ENCODE measurements at places on chromosomes 6 and 20.

DNA sequence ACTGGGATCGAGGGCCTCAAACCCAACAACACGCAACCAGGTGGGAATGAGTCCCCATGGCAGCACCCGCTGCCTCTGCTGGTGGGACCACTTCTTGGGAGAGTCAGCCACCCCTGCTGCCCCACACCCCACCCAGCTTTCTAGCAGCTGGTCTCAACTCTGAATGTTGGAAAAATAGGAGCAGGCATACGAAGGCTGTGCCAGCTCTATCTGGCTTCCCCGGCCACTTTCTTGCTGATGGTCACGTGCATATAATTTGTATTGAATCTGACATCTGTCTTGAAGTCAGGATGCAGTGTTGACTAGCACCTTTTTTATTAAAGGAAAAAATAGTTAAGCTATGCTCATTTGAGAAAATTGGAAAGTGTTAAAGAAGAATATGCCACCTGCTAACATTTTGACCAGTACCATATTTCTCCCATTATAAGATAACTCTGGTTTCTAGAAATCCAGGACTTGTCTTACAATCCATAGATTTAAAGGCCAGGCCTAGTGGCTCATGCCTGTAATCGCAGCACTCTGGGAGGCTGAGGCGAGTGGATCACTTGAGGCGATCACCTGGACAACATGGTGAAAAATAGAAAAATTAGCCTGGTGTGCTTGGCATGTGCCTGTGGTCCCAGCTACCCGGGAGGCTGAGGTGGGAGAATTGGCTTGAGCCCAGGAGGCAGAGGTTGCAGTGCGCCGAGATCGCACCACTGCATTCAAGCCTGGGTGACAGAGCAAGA is 26.9 kb upstream of the MAPRE1 start:
- no peak for DNase-seq

GRCh38 chr6:9168669-9169068 is 733.3 kb upstream of the SLC35B3 start:
- DNase-seq, result no peak

DNA sequence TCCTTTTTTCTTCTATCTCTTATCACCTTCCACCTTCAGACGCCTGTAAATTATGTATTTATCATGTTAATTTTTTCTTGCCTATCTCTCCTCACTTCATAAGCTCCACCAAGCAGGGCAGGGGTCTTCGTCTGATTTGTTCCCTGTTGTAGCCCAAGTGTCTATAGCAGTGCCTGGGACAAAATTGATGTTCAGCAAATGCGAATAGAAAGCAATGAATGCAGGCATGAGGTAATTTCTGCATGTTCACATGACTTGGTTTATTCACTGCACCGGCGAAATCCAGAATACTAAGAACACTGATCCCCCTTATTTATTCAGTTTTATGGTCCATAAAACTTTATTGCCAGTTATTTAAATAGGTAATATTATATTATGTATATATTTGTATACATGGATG is 162.1 kb downstream of the TBC1D7 start:
- no peak for DNase-seq

- DNase-seq, result no peak
Measured at GRCh38 chr6:169999367-169999766, 247.9 kb downstream of the ERMARD start.

GRCh38 chr6:79713701-79714322 is 82.7 kb downstream of the SH3BGRL2 start:
- DNase-seq, result peak; percentile 65

GRCh38 chr6:113172531-113172966 is 684.6 kb upstream of the MARCKS start:
- no peak for DNase-seq

DNA sequence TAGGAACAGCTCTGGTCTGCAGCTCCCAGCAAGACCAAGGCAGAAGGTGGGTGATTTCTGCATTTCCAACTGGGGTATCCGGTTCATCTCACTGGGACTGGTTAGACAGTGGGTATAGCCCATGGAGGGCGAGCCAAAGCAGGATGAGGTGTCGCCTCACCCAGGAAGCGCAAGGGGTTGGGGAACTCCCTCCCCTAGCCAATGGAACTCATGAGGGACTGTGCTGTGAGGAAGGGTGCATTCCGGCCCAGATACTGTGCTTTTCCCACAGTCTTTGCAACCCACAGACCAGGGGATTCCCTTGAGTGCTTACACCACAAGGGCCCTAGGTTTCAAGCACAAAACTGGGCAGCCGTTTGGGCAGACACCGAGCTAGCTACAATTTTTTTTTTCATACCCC is 21.8 kb downstream of the HDDC2 start:
- no peak for DNase-seq

- no peak for DNase-seq
Measured at GRCh38 chr20:44918761-44919160, 8.9 kb downstream of the PABPC1L start.

DNA sequence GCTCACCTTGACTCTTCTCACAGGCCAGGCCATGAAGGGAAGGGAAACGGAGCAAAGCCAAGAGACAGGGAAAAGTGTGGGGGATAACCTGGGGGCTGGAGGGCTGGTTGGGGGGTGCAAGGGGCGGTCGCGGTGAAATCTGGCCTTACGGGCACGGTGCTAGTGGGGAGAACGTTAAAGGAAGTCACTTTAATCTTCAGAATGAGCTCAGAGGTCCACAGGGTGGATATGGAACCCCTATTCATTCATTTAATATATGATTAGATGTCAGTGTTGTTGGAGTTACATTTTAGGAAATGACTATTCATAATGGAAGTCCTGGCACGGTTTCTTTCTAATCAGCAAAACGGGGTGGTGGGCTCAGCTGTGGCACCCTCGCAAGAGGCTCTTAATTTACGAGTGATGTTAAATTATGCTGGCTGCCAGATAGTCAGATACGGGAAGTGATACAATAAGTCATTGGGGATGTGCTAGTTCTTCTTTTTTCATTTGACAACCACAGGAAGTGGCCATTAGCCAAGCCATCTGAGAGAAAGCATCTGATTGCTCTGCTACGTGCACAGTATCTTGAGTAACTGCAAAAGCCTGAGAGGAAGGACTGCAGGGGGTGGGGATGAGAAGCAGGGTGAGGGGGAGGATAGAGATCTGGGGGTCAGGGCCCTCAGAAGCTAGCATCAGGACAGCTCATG is 253.0 kb downstream of the QKI start:
- no peak for DNase-seq

DNA sequence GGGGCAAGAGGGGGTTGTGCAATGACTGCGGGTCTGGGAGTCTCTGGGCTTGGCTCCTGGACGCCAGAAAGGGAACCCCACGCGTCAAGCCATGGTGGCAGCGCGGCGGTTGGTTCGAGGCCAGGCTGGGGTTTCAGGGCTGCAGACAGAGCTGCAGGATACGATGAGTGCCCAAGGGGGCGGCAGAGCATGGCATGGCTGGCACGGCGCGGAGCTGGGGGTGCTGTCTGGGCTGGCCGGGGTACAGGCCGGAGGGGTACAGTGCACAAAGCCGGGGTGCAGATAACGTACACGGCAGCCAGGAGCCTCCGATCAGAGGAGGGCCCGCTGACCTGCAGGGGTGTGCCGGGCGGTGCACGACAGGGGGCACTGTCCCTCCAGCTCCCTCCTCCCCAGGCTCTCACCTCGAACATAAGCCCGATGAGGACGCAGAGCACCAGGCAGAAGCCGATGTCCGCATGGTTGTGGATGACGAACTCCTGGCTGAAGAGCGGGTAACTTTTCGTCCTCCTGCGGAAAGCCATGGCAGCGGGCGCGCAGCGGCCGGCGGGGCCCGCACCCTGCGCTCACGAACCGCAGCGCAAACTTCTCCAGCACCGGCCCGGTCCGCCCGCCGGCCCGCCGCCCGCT is 353 bp downstream of the TRAM2 start:
- DNase-seq, result no peak

GRCh38 chr6:106324726-106325335 is 729 bp downstream of the ATG5 start:
- no peak for DNase-seq

DNA sequence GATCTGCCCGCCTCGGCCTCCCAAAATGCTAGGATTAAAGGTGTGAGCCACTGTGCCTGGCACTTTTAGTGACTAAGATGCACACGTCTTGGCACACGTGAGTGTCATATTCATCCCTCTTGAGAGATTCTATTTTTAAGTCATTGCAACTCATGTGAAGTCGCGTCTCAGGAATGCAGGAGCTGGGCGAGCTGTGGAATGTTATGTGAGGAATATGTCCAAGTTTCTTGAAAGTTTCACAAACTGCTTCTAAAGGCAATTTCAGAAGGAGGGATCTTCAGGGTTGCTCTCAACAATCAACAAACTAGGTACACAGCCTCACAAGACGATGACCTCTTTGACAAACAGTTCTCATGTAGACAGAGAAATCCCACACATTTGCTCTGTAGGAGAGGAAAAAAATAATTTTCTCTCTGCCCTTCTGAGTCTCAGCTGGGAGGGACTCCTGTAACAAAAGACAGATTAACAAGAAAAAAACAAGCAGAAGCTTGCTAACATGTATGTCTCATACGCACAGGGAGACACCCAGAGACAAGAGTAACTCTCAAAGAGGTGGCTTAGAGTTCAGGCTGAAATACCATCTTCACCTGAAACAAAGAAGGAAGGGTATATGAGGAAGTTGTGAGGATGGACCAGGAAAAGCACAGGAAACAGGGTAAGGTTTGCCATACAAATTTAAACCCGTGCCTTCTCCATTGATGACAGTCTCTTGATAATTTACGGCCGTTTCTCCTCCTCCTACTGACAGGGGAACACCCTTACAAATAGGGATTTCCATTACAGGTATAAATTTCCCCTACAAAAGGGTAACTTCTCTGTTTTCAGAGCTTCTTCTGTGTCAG is 45.3 kb upstream of the FAM50B start:
- no peak for DNase-seq

- DNase-seq, result peak; percentile 84
Measured at GRCh38 chr6:37102299-37103168, 67.4 kb upstream of the PIM1 start.

DNA sequence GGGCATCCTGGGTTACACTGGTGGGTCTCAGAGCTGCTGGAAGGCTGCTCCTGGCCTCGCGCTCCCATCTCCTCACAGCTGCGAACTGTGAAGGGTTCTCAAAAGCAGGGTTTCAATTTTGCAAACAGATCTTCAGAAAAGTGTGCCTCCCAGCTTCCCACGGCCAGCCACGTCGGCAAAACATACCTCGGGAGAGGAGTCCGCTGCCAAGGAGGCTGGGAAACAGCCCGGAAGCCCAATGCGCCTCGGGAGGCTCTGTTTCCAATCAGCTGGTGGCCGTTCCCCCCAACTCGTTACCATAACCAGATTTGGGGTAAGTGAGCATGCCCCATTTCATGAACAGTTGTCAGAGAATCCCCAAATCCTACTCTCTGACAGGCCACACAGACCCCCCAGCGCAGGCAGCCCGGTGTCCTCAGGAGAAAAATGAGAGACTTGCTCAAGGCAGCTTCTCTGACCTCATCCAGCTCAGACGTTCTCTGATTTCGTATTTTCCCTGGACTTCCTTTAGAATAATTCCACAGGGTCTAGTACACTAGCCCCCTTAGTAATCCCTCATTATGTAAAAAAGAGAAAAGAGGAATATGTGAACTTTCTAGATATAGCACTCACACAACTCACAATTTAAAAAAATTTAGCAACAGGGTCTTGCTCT is 98.4 kb downstream of the SNX5 start:
- no peak for DNase-seq

DNA sequence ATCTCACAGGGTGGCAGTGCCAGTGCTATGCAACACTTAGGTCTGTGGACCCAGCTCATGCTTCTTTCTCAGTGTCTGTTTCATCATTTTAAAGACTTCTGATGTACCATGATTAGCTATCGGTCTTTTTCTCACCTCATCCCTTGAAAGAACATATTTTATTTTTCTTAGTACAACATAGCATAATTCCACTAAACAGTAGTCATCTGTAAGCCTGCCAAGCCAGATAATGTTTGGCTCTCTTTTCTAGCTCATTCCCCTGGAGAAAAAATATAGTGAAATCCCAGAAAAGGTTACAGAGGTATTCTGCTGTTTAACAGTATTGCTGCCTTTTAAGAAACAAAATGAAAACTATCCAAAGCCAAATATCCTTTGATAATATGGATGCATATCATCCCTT is 177.0 kb upstream of the MMS22L start:
- no peak for DNase-seq

GRCh38 chr6:57193177-57193576 is 21.1 kb downstream of the BAG2 start:
- no peak for DNase-seq

DNA sequence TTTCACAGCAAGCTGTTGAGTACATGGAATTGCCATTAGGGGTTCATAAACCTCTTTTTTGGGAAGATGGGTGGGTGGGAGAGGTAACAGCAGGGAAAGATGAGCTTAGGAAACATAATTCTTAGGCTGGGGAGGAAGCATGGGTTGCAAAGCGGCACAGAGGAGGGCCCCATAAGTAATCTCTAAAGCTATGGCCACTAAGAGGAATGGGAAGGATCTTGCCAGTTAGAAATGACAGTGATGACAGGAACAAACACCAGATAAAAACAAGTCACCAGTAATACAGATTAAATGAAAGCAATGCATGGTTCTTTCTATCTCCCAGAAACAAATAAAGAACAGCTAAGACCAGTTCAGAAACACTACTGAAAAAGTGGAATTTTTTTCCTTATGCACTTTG is 31.0 kb upstream of the PRELID3B start:
- no peak for DNase-seq

DNA sequence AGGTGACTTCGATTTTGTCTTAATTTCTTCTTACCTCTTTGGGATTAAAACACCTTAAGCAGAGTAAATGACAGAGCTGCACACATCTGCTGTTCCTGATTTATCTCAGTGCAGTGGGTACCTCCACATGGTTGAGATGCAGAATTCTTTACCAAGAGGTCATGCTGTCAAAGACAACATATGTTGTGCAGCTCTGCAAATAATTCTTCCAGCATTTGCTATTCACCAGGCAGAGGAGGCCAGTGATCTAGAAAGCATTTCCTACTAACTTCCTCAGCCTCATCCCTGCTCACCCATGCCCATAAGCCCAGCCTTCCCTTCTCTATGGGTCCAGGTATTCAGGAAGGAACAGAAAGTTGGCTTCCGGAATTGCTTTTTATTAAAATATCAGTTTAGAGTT is 109.3 kb downstream of the THBS2 start:
- no peak for DNase-seq

DNA sequence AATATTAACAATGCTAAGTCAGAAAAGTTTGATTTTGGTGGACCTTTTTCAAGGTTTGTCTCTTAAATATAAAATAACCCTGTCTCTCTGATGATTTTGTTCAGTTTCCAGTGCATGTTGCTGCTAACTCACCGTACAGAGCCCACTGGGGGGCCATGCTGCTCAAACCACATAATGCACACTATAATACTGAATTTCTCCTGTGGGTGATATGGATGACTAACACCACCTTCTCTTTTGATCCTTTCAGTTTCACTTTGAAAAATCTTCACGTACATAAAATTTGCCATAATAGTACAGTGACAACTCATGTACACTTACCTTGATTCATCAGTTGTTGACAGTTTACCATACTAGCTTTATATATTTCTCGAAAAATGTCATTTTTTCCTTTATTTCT is 506.6 kb upstream of the MAN1A1 start:
- DNase-seq, result no peak

- no peak for DNase-seq
Measured at GRCh38 chr6:50070101-50070500, 20.4 kb upstream of the DEFB112 start.

- no peak for DNase-seq
Measured at GRCh38 chr6:130780122-130780521, 47.1 kb upstream of the SMLR1 start.
